ENCODE measurements at places on chromosomes 16 and 17. TPM values are rescaled to one million over a fixed set of nuclear protein-coding genes. Genes with fewer than 3 reads are reported as not detected.

GRCh38 chr17:57898487-57899311 lies 48.9 kb upstream of the MRPS23 start:
- DNase-seq, result peak; percentile 83

DNA sequence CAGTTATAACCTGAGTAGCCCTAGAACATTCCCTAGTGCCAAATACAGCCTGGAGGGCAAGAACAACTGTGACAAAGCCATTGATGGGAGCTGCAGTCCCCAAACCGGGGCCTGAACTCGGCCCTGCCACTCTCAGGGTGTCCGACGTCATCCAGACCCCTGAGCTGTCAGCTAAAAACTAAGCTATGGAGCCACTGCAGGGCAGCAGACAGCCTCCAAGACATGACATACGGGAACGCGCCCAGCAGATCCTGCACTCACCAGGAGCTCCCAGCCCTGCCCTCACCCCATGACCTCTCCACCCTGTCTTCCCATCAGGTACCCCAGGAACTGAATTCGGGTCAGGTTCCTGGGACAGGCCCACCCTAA lies 28.4 kb downstream of the KDM8 start:
- no peak for DNase-seq

DNA sequence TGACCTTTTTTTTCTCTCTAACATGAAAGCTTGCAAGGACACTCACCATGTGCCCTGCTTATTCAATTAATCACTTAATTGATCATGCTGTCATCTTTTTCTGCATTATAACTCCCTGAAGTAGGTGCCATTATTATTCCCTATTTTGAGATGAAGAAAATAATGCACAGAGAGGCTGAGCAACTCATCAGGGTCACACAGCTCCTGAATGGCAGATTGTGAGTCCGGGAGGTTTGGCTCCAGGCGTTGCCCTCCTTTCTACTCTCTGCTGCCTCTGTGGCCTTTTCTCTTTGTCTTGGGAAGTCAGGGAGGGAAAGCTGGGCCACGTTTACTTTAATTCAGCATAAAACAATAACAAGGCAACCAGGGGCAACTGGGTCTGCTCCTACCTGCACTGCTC lies 17.2 kb upstream of the N4BP1 start:
- no peak for DNase-seq

DNA sequence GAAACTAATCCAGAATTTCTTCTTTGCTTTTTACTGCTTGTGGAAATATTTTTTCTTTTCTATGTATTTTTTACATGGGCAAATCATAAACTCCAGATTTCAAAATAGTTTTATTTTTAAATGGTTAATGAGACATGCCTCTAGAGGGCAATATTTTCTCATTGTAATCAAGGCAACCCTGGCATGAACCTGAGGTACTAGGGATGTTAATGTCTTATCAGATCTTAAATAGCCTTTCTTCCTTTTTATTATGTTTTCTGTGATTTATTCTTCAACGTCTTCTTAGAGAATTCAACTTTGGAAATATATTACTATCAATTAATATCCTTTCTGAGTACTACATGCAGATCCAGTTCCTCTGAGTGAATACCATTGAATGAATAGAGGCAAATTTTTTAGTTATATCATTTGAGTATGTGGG lies 324.7 kb downstream of the BCAS3 start:
- no peak for DNase-seq

DNA sequence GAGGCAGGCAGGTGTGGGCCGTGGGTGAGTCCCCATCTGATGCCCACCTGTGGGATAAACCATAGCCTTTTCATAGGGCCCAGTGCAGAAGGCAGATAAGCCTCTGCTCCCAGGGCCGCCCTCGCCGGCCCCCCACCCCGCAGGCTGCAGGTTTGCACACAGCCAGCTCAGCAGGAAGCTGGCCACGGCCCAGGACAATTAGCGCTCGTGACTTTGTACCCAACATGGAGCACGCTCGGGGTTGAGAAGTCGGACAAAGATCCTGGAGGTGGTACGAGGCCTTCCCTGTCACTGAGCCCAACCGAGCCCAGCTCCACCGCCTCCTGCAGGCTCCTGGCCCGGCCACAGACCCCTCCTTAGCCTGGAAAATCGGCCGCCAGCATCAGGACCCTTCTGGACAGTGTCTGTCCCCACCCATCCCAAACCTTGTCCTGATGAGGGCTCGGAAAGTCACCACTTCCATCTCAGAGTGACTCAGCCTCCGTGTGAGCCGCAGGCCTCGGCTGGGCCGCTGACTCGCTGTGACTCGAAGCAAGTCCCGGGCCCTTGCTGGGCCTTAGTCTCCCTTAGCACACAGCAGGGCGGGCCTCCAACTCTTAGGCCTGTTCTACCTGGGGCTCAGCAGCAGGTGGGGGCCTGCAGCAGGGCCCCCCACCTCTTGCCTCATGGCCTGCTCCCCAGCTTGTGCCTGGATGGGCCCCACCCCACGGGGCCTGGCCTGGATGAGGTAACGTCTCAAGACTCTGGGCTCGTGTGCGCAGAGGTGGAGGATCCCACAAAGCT lies 22.7 kb downstream of the FAM83G start:
- DNase-seq, result no peak

Gene KCNAB3
- total RNA-seq, result 4.5 TPM

- no peak for DNase-seq
Measured at GRCh38 chr17:76540381-76541300, 797 bp downstream of the PRCD start.

DNA sequence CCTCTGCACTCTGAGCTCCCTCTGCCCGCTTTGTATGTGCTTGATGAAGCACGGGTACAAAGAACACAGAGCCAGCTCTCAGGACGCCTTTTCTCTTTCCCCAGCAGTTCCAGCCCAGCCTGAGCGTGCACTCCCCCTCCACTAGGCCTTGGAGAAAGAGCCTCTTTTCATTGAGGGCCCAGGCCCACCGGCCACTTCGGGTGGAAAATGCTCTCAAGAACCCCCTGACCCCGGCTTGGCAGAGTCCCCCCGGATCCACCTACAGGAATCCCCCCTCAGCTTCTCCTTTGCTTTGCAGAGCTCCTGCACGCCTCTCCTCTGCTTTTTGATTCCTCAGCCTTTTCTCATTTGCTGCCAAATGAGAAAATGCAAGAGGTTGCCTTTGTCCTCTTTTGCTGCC lies 30.2 kb downstream of the MRC2 start:
- no peak for DNase-seq

Gene SERPINF2
- 4.6 TPM for total RNA-seq

GRCh38 chr16:23823475-23824384 lies 12.1 kb upstream of the PRKCB start:
- DNase-seq, result no peak

Gene DNAI2
- 4.3 TPM for total RNA-seq

Gene PPL
- 103 TPM for total RNA-seq

DNA sequence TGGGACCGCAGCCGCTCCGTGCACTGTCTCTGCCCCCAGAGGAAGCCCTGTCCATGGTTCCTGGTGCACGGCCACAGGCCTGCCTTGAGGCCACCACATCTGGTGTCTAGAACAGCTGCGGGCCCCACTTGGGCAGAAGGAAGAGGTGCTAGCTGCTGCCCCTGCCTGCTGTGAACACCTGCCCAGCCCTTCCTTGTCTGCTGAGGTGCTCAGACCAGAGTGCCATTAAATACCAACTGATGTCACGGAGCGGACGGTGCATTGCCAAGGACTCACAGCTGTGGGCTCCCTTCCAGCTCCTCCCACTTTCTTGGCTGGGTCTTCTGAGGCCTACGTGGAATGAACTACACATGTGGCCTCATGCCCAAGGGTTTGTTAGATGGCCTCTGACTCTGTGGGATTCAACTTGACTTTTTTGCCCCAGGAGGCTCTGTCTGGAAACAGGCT lies 146.1 kb downstream of the RAB11FIP4 start:
- no peak for DNase-seq

DNA sequence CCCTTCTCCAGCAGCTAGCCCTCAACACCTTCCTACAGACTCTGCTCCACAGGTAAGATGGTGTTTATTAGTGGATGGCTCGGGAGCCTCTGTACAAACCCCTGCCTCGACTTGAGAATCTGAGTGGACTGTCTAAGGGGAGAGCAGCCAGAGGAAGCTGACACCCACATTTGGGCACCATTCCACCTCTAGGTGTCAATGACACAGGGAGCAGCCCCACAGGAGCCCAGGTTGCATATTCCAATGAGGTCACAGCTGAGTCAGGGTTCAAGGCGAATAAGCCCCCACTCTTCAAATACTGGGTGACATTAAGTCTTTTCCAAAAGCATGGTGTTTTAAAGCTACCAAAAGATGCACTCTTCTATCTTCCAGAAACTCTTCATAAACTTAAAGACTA lies 31.9 kb downstream of the RANBP10 start:
- DNase-seq, result no peak

DNA sequence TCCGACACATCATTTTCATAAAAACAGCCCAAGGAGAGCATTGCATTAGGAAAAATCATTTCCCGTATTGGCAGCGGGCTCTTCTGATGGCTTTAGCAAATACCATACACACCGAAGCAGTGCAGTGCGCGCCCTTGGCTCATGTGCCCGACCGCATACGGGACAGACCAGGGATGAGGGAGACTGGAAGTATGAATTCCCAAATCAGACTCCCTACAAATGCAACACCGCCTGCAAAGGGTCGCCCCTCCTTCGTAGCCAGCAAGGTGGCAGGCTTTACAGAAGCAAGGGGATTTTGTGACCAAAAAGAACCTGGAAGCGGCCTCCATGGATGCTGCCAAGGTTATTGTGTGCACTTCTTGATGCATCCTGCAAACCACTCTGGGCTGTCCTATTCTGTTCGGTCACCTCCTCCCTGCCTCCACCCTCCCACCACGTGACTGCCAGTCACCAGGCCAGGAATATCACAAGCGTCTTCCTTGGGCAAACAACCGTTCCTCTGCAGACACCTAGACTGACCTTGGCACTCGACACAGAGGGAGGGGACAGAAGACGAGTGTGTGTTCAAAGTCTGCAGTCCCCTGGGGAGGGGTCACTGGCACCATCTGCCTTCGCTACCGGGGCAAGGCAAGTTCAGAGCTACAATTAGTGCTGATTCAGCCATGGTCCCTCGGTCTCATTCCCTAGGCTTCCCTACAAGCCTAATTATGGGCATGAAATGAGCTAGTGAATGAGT lies 460.4 kb downstream of the SLC39A11 start:
- no peak for DNase-seq

GRCh38 chr17:33436321-33436720 lies 143.2 kb upstream of the ASIC2 start:
- DNase-seq, result no peak

Gene PRAC1
- total RNA-seq, result not detected

DNA sequence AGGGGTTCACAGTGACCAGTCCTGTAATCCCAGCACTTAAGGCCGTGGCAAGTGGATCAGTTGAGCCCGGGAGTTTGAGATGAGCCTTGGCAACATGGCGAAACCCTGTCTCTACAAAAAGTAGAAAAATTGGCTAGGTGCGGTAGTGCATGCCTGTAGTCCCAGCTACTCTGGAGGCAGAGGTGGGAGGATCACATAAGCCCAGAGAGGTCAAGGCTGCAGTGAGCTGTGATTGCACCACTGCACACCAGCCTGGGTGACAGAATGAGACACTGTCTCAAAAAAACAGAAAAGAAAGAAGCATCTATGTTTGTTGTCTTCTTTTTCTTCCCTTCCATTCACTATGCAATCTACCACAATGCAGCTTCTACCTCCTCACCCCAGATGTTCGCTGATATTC lies 151.9 kb upstream of the RBL2 start:
- DNase-seq, result no peak

Gene PSME3
- total RNA-seq, result 99.1 TPM

DNA sequence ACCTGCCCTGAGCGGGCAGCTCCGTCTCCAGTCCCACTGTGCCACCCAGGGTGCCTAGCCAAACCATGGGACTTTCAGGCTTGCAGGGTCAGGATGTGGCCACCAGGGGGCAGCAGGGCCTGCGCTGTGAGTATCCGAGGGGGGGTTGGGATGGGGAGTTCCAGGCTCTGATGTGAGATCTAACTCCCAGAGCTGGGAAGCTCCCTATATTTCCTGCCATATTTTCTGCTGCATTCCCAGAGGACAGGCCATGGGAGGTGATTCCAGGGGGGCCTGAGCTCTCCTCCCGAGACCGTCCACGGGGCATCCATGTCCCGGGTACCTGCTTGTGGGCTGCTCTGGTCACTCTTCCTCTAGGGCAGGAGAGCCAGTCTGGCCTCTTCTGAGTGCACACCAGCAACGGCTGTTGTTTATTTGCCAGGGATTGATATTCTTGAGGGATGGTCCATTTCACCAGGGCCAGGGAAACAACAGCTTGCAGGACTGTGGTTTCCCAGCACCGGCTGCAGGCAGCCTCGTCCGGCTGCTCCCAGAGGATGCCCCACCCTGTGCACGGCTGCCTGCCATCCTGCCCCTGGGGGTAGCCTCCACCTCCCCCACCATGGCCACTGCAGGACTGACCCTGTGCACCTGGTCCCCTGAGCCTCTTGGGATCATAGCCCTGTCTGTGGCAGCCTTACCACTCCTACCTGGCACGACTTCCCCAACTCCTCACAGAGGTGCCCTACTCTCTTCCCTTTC lies 1.2 kb downstream of the GPR142 start:
- DNase-seq, result peak; percentile 77

- no peak for DNase-seq
Measured at GRCh38 chr17:180381-181244, 837 bp downstream of the DOC2B start.

DNA sequence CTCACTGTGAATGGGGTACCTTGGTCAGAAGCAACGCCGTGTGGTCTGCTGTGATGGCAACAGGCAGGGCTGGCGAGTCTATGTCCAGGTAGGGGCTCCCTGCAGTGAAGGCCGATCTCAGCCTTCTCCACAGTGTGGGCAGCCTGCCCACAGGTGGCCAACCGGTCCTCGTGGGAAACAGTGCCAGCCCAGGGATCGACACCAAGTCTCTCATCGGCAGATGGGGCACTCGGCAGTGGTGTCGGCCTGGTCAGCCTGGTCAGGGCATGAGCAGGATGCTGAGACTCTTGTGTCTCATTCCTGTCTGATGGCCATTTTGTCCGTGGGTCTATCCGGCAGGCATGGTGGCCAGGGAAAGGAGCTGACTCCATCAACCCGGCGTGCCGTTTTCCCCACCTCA lies 92.2 kb downstream of the TNFRSF13B start:
- DNase-seq, result no peak

Gene WNK4
- 0.30 TPM for total RNA-seq

DNA sequence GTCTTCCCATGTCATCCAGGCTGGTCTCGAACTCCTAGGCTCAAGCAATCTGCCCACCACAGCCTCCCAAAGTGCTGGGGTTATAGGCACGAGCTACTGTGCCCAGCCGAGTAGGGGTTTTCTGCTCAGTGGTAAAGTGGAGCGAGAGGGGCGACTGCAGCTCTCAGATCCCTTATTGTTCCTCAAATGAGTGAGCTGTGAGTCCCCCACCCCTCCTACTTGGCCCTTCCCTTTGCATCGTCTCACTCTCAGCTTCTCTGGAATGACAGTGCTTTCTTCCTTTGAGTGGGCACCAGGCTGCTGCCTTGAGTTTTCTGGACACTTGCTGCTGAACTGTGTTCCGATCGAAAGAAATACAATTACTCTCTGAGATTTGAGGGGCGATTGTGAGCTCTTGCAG lies 63.5 kb downstream of the MSI2 start:
- DNase-seq, result no peak

Gene KCNH4
- total RNA-seq, result not detected
